NCI-H2081 (cell line): ENCODE measurements at places on chromosomes 2 and 18.

DNA sequence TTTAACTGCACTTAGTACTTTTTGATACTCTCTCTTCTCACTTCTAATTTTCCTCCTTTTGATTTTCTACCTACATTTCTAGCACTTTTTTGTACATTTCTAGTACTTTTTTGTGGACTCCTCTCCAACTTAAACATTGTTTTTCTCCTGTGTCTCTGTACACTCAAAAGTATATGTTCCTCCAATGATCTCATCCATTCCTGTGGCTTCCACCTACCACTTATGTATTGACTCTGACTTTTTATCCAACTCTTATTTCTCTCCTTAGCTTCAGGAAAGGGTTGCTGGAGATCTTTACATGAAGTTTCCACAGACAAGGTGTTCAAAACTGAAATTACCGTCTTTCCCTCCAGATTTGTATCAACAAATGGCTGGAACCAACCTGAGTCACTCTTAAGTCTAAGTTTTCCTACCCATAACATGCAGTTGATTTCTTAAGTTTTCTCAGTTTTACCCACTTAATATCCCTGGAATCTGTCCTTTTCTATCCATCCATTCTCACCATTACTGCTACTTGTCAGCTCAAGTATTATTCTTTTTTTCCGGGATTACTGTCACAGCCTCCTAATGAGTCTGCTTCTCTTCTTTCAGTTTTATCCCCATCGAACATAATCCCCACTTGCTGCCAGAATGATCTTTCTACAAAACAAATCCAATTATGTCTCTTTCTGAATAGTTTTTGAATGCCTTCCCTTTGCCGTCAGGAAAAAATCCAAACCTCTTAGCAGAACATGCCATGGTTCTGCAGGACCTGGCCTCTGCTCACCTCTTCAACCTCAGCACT is 22.6 kb upstream of the PELI1 start:
- no peak for DNase-seq

DNA sequence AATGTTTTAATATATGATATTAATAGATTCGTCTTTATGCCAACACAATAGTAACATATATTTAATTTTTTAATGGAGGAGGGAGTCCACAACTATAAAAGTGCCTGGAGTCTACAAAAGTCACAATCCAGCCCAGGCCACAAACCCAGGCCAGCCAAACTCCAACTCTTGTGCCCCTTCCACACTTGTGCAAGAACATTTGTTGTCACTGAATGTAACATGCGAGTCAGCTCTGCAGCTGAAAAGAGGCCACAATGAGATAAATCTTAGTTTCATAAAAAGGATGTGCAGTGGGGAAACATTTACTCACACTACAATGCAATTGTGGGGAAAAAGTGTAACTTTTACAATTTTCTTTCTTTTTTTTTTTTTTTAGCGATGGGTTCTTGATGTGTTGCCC is 110.8 kb downstream of the MCFD2 start:
- DNase-seq: no peak

GRCh38 chr18:78688249-78688648 is 291.4 kb upstream of the SALL3 start:
- DNase-seq: no peak

- no peak for DNase-seq
Observed at GRCh38 chr2:12663306-12664037, 53.3 kb upstream of the TRIB2 start.

- DNase-seq: no peak
Observed at GRCh38 chr2:74567881-74568280, 13.4 kb downstream of the DOK1 start.

DNA sequence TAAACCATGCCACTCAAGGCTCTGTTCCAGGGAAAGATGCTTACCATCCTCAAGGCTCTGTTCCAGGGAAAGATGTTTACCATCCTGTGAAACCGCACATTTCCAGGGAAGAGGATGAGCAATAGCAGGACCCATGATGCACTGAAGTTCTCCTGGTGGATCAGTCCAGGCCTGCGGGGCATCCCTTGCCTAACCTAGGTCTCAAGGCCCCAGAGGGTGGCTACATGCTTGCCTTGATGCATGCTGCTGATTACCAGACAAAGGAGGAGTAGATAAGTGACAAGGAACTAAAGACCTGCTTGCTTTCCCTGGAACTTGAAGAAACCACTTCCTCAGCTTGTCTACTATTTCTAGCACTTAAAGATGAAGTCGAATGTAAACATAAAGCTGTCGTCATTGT is 111.0 kb upstream of the LINC00305 start:
- no peak for DNase-seq

- no peak for DNase-seq
Observed at GRCh38 chr2:188607501-188607900, 315.8 kb downstream of the GULP1 start.

- no peak for DNase-seq
Observed at GRCh38 chr2:128373451-128374000, 54.9 kb upstream of the HS6ST1 start.

- no peak for DNase-seq
Observed at GRCh38 chr2:215835657-215836056, 177.7 kb downstream of the MREG start.

DNA sequence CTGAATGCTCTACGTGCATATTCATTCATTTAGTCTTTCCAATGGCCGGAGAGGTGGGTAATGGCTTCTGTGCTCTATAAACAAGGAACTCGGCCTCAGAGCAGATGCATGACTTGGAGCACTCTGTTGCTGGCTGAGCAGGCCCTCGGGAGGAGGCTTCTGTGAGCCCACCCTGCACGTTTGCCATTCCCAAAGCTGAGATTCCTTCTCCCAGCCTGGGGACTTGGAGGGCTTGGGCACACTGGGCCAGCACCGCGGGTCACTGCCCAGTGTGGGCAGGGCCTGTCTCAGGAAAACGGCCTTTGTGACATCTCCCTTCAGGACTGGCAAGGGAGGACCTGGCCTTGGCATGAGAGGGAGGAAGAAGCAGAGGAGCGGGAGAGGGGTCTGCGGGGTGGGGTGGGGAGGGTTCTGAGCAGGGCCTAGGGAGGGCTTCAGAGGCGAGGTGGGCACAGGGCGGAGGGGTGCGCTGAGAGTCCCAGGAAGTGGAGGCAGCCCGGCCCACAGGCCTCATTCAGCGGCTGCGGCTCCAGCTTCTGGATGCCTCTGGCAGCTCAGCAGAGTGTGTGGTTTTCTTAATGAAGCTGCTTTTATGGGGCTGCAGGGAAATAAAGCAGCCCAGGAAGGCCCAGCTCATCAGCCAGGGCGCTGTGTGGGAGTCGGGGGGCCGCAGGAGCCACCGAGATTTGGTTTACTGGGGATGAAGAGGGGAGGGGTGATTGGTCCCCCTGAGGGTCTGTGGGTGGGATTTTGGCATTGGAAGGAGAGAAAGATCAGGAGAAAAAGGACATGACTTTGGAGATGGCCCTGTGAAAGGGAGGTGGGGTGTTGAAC is 51.7 kb upstream of the OTOF start:
- DNase-seq: no peak

GRCh38 chr2:224094413-224094812 is 55.3 kb upstream of the SERPINE2 start:
- DNase-seq: no peak

DNA sequence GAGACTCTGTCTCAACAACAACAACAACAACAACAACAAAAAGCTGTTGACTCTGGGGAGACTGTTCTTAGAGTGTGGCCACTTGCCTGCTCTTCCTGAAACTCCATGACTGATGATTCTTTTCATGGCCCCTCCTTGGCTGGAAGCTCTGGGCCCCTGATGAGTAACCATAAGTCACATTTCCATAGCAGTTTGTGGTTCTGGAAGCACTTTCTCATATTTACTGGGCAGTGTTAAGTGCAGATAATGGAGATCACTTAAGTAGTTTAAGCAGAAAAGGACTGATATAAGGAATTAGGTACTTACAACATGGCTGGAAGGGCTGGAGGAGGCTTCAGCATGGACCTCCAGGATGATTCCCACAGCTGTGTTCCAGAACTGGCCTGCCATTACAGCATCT is 147.3 kb upstream of the DLX2 start:
- DNase-seq: no peak

GRCh38 chr2:141878016-141878415 is 252.8 kb downstream of the LRP1B start:
- no peak for DNase-seq

DNA sequence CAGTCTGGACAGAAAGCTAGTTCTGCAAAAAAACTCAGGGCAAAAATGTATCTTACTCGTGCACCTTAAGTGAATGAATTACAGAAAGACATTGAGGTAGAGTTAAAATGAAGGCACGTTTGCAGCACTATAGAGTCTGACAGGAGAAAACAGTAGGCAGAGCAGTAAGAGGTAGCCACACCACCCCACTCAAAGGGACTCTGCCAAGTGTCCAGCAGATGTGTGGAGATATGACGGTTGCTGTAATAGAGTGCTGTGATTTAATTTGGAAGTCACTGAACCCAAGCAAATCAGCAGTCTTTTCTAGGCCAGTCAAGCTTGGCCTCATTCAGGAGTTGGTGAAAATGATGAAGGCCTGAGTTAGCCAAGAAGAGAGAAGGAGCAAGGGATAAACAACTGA is 464.4 kb downstream of the PTPRM start:
- no peak for DNase-seq

GRCh38 chr18:31482051-31482450 is 15.9 kb upstream of the DSG2 start:
- DNase-seq: no peak

- peak; percentile 13 for DNase-seq
Observed at GRCh38 chr2:217248312-217248935, 388.6 kb upstream of the TNP1 start.

DNA sequence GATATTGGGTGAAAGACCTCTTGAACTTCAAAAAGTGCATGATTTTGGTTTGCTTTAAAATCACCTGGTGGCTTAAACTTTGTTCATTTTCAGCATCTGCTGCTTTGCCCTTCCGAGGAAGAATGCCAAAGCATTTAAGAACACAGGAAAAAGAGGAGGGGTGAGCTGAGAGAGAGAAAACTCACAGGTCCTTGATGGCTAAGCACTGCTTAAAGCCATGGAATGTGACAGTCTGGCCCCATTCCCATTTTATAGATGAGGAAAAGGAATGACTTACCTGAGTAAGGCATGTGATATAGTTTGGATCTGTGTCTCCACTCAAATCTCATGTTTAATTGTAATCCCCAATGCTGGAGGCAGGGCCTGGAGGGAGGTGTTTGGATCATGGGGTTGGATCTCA is 58.1 kb downstream of the KCNS3 start:
- DNase-seq: no peak

- no peak for DNase-seq
Observed at GRCh38 chr2:127429844-127430425, 11.7 kb downstream of the PROC start.

DNA sequence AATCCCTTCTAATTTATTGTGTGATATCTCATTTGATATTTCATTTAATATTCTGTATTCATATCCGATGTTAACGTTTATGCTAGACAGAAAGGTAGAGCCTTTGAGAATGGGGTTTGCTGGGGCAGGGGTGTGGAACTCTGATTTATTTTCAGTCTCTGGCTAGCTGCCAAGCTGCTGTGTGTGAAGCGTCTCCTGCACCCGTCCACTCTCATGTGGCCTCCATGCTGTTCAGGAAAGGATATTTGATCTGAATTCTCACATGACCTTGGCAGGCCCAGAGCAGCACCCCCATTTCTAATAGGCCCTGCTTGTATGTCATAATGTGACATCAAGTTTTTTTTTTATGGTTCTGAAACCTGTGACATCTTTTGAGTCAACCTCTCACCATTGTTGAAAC is 1.6 kb downstream of the IL1R1 start:
- no peak for DNase-seq

DNA sequence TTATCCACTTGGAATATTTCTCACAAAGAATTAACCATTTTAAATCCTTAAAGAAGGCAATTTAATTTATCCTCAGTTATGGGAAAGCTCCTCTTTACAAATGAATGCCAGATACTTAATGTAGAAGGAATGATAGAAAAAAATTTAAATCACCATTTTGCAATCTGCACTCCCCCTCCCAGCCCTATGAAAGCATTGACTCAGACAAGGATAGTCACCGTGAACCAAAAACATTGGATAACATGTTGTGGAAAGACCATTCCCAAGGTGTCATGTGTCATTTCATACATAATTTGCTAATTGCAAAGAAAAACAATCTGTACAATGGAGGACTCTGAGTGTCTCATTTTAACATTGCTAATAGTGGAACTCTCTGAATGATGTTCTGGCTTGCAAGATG is 421.0 kb downstream of the TXNL1 start:
- DNase-seq: no peak

- no peak for DNase-seq
Observed at GRCh38 chr2:205834796-205835195, 152.5 kb downstream of the NRP2 start.
